ENCODE measurements at places on chromosomes 4 and X.

DNA sequence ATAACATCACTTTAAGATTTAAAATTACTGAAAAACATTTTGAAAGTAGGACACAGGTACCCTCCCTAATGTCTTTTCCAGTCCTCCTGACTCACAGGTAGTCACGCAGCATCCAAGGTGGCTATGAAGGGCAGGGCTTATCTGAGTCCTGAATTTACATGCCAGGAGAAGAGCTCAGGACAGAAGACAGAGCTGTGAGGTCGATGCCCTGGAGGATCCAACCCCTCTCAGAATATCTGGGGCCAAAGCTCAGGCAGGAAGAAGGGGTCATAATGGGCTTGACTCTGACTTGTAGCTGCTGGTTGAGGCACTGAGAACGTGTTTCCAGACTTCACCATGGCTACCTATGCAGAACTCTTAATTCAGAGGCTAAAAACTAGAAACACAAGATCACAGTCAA, 177.5 kb downstream of the AASDH start:
- DNase-seq: no peak

DNA sequence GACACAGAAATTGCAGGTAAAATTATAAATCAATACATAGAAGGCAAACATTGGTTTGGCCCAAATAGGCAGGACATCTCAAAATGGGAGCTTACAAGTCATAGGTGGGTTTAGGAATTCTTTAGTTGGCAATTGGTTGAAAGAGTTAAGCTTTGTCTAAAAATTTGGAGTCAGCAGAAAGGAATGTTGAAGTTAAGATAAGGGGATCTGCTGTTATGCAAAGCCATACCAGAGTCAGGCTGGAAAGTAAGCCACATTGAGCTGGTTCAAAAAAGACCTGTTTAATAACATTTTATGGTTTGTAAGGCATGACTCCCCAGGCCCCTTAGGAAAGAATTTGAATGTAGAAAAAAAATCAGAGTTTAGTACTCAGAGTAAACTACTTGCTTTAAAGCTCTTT, 92.6 kb downstream of the IL13RA2 start:
- no peak for DNase-seq

- DNase-seq: no peak
Measured at GRCh38 chrX:83008415-83008814, 499.7 kb upstream of the POU3F4 start.

DNA sequence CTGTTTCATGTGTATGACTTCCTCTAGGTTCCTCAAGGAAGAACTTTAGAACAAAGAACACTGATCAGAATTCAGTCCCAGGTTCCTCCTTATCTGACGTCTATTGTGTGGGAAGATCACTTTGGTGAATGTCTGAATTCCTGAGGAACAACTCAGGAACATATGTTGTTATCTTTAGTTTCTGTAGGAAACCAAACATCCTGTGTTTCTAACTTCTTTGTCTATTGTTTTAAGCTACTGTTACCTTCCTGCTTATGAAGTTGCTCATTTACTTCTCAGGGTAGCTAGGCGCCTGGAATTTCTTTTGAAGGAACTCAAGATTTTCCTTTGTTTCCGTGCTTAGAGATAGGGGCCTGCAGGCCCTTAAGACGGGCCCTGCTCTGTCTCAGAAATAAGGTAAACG, 46.2 kb downstream of the MAGEB5 start:
- no peak for DNase-seq

GRCh38 chr4:81562093-81562492, 90.4 kb upstream of the RASGEF1B start:
- no peak for DNase-seq

DNA sequence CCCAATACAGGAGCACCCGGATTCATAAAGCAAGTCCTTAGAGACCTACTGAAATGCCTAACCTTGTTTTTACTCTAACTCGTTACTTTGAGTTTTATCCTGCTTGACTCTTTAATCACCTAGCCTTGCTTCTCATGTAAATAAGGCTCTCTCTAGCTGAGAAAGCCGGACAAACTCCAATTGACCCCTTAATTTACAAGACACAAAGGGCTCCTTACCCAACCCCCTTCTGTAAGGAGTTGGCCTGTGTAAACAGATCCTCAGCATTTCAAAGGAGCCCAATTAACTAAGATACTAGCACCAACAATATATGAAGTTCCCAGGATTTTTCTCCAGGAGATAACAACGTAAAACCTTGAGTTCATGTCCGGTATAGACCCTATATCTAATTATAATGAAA, 61.7 kb downstream of the CT47B1 start:
- no peak for DNase-seq

DNA sequence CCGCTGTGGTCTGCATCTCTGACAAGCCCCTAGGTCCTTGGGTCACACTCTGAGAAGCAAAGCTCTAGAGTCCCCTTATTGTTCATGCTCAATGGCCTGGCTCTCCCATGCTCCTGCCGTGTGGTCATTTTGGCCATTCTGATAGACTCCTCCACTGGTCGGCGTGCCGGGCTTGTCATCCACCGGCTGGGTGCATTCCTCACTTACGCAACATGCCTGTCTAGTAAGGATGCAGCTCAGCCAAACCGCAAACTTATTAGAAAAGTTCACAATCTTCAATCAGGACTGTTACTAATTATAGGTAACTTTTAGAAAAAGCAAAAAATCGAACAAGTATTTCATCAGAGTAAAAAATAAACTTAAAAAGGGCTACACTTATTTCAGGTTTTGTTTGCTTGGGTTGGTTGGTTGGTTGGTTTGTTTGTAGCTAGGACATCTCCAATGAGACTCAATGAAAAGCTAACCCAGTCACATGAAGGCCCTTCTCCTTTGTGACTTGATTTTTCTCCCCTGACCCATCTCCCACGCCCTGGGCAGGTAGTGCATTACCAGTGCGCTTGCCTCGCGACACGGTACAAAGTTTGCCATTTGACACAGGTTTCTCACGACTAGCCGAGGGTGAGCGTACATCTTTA, 41.0 kb downstream of the IRF2 start:
- no peak for DNase-seq

DNA sequence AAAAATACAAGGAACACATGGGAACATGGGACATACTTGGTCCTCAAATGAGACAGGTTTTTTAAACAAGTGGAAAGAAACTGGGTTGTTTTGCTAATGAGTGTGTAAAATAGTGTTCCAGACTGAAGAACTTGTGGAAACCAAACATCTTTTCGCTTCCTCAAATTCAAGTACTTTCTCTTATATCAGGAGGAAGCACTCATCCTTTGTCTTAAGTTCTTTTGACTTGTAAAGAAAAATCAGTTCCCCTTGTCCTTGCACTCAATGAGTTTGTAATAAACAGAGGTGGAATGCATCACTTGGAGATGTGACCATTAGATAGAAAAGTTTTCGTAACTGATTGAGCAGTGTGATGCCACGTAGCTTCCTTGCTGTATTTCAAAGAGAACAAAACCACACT, 101.1 kb downstream of the PHOX2B start:
- no peak for DNase-seq

- DNase-seq: peak; percentile 8
Measured at GRCh38 chr4:54683616-54684346, 26.0 kb downstream of the KIT start.

DNA sequence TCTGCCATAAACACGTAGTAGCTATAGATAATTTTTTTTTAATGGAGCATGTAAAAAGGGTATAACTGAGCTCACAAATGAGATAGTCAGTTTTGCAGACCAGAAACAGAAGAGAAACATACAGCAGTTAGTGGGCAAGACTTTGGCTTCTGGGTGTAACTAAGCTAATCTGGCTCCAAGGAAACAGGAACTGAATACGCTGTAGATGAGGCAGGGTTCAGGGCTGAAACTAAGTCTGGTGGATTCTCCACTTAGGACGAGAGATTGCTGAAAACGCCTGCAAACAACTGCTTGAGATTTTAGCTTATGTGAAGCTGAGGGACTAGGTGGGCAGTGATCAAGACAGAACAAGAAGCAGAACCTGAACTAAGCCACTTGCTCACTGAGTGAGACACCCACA, 91.7 kb downstream of the SMIM20 start:
- DNase-seq: no peak

DNA sequence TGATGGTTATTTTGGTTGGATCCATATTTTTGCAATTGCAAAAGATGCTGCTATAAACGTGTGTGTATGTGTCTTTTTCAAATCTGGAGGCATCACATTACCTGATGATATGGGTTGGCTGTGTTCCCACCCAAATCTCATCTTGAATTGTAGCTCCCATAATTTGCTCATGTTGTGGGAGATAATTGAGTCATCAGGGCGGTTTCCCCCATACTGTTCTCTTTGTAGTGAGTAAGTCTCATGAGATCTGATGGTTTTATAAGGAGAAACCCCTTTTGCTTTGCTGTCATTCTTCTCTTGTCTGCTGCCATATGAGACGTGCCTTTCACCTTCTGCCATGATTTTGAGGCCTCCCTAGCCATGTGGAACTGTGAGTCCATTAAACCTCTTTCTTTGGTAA, 33.4 kb downstream of the APOOL start:
- DNase-seq: no peak
